M059J (cell line): ENCODE measurements at places on chromosomes 2 and 18.

DNA sequence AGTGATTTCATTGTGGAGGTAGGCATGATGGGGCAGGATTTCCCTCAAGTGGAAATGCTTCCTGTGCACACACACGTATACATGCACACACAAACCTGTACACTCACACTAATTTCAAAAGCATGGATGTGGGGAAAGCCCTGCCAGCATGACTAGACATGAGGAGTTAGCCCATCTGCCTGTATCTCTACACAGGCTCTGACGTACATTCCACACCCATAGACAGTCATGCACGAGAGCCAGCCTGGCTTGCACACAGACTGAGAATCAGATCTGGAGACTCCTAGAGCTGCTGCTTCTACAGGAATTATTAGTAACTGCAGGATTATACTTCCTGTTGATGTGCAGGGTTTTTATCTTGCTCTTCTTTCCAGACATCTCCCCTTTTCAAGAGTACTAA is 27.3 kb upstream of the NFU1 start:
- DNase-seq = no peak

GRCh38 chr2:188130317-188130716 is 161.4 kb upstream of the GULP1 start:
- DNase-seq = no peak

- DNase-seq = no peak
Observed at GRCh38 chr2:200430017-200430416, 79.9 kb downstream of the KCTD18 start.

DNA sequence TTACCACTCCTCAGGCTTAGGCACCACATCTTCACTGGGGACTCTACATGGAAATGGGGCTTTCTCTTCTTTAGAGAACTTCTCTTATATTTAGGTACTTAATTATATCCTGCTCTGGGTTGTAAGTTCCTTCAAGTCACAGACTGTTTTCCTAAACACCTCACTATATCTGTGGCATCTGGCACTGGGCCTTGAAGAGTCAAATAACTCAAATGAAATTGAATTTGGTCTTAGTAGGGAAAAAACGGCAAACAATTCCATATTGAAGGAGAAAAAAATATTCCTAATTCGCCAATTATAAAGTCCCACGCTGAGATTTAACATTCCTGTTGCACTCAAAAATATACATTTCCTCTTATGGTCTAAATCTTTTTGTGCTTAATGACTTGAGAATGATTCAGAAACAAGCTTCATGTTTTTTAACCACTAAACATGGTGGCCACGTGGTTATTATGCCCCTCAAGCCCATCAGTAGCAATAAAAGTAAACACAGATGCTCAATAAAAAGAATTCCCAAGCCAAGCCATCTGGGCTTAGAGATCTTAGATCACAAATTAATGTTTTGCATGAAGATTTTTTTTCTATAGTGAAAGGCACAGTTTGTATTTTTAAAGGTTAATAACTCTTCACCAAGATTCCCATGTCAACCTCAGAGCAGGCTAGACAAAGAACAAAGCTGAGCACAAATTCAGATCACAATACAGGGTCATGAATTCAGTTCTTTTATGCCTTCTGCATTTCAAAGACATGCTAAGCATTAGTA is 105.5 kb upstream of the SYT4 start:
- no peak for DNase-seq

GRCh38 chr18:6681331-6681875 is 48.1 kb upstream of the ARHGAP28 start:
- DNase-seq = no peak

DNA sequence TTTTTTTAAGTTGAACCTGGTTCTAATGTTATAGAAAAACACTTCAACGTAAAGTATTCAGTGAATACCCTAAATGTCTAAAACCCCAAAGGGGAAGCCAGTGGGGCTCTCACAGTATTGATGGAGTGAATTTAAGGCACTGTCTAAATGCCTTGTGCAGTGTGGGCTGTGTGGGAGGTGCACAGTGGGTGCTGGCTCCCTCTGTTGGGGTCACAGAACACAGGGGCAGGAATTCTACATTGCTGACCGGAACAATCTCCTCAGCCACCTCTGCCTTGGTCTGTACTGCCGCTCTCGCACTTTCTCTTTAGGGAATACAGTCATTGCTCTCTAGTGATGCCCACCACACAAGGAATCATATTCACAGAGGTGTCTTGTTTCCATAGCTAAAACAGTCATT is 45.4 kb downstream of the SPRED2 start:
- DNase-seq = no peak

GRCh38 chr2:45867800-45868199 is 216.3 kb downstream of the PRKCE start:
- no peak for DNase-seq

DNA sequence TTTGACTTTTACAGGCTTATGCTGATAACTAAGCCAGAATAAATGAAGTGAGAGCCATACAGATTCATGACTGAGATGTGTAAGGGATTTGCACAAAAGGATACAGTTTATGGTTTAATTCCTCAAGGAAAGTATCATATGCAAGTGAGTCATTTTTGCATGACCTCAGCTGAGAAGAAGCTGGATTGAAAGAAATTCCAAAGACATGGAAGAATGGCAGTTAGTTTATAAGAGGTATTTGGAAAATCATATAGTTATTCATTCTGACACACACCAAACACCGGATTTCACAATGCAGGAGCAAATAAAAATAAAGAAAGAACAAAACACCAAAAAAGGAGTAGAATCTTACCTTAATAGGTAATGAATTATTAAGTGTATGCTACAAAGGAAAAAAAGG is 83.2 kb upstream of the RND3 start:
- peak; percentile 85 for DNase-seq

DNA sequence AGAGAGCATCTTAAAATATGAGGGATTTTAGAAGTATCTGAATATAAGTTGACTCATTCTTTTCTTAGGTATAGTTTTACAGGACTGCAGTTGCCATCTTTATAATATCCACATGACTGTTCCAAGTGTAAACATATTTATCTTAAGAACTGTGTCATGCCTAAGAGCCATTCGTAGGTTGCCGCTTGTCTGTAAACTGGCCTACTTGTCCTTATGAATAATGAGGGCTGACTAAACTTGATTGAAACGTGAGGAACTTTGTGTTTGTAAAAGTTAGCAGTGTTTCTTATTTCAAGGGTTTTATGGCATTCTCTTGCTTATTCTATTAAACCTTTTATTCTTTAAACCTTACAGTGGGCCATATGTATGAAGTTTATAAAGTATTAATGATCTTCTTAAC is 99.6 kb downstream of the MAP3K20 start:
- peak; percentile 64 for DNase-seq

GRCh38 chr2:188705191-188705590 is 269.0 kb upstream of the COL3A1 start:
- DNase-seq = no peak

DNA sequence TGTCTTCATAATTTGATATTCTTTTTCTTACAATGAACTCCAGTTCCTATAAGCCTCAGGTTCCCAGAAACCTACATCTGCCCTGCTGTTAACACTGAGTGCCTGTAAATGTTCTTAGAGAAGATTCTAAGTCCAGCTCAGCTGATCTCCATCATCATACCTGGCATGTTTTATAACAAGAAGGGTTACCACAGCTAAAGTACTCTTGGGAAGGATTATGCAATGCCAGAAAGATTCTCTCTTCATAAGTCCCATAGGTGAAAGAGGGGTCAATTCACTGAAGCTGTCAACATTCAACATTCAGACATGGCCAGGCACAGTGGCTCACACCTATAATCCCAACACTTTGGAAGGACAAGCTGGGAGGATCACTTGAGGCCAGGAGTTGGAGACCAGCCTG is 31.3 kb upstream of the PTPN4 start:
- DNase-seq = no peak

- DNase-seq = no peak
Observed at GRCh38 chr2:213766062-213766461, 481.8 kb downstream of the SPAG16 start.

GRCh38 chr2:218476676-218477075 is 57.8 kb downstream of the VIL1 start:
- no peak for DNase-seq

- no peak for DNase-seq
Observed at GRCh38 chr2:219514196-219514761, at the start of gene ASIC4. Gene ASIC4 (plus strand): TSS chr2:219514482. CDS start chr2:219514725, 243 bp downstream.

- no peak for DNase-seq
Observed at GRCh38 chr2:60439219-60439974, 114.1 kb downstream of the BCL11A start.

DNA sequence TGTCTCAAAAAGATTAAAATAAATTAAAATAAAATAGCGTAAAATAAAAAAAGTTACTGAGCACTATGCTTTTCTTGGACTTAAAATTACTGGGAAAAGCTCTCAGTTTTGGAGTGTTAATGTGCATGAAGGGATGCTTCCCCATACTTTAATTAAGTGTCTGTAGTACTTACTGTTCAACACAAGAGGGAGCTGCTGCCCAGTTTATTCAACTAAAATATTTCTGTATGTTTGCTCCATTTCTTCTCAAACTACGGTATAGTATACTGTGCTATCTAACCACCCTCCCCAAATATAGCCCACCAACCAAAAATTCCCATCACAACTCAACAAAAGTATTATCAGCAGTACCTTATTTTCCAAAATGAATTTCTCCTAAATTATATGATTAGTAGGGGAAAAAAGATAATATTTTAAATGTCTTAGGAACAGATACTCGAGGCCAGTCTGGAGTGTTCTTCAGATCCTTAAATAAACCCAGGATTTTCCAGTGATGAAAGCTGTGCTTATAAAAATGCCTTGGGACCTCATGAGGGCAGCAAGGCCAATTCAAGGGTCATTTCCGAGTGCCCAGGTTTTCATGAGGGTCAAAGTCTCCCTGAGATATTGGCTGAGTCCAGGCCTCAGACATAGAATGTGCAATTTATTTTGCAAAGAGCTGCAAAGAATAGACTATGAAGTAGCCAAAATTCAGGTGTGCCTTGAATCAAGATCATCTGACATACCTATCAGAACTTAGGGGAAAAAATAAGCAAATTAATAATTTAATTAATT is 64.1 kb downstream of the CHRNA1 start:
- DNase-seq = peak; percentile 50

DNA sequence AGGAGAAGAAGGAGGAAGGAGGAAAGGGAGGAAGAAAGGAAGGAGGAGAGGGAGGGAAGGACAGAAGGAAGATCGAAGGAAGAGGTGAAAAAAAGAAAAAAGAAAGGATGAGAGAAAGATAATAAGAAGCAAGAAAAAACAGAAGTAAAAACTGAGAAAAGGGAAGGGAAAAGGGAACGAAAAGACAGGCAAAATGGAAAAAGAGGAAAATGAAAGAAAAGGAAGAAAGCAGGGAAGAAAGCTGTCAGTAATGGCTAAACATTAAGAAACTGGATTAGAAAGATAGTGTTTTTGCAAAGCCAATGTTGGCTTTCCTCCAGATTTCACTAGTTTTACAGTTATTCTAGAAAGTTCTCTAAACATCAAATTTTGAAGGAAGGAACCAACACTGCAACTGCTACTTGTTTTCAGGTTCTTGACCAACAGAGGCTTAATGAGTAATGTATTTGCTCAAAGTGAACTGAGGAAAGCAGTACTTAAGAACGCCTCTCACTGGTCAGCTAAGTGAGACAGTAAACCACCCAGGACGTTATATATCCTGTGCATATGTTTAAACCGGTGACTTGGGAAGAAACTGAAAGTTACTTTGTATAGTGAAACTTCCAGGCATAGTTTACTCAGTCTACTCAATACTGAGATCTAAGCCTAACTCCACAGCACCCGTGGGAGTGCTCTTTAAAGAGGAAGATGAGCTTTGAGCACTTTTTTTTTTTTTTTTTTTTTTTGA is 286.2 kb upstream of the TRIB2 start:
- DNase-seq = no peak

DNA sequence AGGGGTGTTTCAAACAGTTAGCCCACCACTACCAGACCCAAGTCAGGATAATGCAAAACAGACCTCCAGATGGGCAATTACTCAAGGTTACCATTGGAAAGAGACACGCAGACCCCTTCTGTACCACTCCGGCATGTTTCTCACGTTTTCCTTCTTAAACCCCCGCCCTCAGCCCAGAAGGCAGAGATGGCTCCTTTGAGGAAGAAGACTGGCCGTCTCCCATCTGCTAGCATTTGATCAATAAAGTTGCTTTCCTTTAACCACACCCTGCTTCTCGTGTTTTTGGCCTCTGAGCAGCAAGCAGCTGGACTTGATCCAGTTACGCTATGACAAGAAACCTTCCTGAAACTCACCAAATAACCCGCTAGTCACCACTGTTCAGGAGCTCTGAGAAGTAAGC is 1012.4 kb upstream of the GYPC start:
- no peak for DNase-seq

DNA sequence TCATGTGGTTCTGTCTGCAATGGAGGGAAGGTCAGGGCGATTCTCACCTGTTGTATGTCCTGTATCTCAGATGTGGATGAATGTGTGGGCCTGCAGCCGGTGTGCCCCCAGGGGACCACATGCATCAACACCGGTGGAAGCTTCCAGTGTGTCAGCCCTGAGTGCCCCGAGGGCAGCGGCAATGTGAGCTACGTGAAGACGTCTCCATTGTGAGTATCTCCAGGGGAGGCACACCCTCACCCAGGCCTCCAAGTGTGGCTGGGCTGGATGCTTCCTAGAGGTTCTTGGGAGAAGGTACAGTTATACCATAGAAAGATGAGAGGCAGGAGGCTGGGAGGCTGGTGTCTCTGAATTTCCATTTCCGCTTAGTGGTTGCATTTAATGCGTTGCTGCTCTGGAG is 46.9 kb downstream of the FBLN7 start:
- DNase-seq = no peak

- no peak for DNase-seq
Observed at GRCh38 chr2:37276291-37276690, 44.8 kb downstream of the NDUFAF7 start.

- DNase-seq = peak; percentile 90
Observed at GRCh38 chr2:31235504-31235902, 1.6 kb downstream of the EHD3 start.

- peak; percentile 93 for DNase-seq
Observed at GRCh38 chr2:105454801-105455485, 56.1 kb upstream of the FHL2 start.

DNA sequence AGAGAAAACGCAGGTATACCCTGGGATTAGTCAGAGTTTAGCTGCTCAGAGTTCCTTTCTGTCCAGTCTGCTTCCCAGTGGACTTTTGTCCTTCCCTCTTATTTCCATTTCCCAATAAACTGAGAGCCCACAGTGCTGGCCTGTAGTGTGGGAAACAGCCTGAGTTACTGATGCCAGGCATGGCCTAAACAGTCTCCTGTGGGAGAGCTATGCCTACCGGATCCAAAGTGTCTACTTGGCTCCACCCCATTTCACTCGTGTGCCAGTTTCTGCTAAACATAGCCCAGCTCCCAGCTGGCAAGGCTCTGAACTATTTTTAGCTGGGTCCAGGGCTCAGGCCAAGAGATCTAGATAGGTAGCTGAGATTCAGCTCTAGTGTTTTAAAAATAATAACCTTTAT is 15.6 kb upstream of the PPP1CB start:
- DNase-seq = peak; percentile 77

DNA sequence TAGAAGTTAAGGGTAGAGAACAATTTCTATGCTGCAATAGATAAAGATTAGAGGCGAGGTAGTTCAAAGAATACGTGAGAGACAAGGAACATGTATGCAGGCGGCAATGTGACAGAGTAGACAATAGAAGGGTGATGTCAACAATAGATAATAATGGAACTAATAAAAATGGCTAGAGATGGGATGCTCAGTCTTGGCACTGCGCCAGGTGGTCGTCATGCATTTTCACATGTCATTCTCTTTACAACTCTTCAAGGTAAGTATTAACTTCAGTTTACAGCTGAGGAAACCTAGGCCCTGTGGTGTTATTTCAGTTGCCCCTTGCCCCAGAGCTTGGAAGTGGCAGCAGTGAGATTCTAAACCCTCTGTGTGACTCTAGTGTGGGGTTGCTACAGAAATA is 890.7 kb upstream of the CELF4 start:
- no peak for DNase-seq
